ENCODE measurements at places on chromosomes 3 and 15.

DNA sequence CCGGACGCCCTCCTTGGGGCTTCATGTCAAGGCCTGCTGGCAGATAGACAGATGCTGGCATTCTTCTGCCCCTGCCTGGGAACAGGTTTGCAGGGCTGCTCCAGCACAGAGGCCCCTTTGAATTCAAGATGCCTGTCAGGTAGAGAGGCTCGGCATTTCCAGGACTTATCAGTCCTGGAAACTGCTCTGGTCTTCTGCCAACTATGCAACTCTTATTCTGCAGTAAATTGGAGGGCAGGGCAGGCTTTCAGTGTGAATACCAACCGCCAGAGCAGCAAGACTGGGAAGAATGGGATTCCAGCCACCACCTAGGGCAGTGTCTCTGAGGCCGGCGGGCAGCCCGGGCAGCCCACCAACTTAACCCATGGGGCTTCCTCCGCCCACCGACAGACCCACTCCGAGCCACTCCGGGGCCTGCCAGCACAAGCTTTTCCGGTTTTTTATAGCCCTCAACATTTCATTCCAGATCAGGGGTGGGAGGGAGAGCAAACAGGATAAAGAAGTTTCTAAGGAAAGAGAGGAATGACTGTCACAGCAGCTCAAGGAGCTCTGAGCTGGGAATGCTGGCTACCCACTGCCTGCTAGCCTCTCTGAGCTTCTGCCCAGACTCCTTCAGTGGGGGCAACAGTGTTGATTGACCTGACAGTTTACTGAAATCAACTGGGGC lies 140.9 kb downstream of the NTRK3 start:
- DNase-seq, result no peak

DNA sequence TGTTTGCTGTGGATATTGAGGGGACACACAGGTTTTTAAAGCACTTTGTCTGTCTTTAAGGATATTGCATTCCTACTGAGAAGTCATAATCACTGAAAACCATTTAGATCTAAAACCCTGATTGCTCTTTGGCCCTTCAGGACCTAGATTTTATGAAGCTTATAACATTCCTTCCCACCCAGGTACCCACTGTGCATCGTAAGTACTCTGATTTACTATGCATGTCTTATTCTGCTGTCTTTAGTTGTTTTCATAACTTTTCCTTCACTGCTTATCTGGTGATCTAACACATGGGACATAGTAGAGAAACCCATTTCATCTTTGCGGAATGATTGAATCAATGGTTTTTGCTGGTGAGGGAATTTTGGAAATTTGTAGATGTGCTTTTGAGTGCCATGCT lies 247.0 kb upstream of the RARB start:
- DNase-seq, result no peak

DNA sequence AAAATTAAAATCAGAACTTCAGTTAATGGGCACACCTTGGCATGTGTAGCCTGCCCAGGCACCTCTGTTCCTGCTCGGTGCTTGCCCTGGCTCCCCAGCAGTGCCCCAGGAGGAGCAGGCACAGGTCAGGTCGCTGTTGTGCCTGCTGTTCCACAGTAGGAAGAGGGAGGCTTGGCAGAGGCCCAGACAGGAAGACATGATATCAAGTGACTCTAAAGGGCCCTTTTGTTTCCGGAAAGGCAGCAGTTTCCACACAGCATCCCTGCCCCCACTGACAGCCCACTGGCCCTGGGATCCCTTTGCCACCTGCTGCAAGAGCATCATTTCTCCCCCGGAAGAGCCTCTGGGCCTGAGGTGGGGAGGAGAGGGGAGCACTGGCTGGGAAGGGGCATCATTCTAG lies 40.5 kb upstream of the HES1 start:
- peak; percentile 24 for DNase-seq

DNA sequence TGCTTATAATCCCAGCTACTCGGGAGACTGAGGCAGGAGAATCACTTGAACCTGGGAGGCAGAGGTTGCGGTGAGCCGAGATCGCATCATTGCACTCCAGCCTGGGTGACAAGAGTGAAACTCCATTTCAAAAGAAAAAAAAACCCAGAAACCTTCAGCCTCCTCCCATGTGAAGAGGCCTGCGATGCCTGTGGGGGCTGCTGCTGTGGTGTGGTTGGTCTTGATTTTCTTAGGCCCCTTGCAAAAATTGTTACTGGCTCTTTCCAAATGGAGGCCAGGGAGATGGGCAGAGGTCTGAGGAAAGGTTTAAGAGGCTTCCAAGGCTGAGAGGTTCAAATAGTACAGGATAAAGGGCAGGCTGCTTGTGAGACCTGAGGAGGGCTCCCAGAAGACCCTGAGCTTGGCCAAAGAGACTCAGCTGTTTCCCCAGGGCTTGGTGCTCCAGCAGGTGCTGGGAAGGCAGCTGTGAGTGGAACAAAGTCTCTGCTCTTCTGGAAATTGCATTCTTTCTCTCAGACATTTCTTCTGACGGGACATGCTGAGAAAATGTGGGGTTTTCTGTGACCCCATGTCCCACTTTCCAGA lies 18.4 kb downstream of the GCSAM start:
- no peak for DNase-seq

GRCh38 chr15:90972133-90972532 lies 17.4 kb downstream of the RCCD1 start:
- no peak for DNase-seq

DNA sequence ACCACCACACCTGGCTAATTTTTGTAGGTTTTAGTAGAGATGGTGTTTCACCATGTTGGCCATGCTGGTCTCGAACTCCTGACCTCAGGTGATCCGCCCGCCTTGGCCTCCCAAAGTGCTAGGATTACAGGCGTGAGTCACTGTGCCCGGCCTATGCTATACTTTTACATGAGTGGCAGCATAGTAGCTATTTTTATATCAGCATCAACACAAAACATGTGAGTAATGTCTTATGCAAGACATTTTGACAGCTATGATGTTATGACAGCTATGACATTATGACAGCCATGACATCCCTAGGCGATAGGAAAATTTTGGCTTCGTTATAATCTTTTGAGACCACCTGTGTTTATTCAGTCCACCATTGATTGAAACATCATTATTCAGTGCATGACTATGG lies 4.1 kb upstream of the NAALADL2 start:
- DNase-seq, result no peak

DNA sequence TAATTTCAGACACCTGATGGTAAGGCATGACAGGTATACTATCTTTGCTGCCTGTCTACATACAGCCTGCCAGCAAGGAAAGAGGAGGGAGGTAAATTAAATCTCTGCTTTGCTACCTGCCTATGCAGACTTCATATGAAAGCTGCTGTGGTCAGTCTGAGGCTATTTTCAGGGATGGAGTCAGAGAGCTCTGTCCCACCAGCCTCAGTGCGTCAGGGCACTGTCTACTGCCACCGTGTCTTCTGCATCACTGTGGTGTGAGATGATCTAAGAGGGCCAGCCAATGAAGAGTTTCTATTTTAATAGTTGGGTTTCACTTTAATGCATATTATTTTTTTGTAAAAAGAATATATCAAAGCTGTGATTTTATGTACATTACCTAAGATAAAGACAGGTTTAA lies 125.6 kb downstream of the CADPS start:
- no peak for DNase-seq

GRCh38 chr15:91922646-91923547 lies 69.4 kb downstream of the SLCO3A1 start:
- no peak for DNase-seq

- no peak for DNase-seq
These were observed 47.9 kb upstream of the LCTL start for GRCh38 chr15:66613743-66614142.

Measured in renal cortical epithelial cell (primary cell).